ENCODE measurements at places on chromosomes 3 and 15. TPM values are rescaled to one million over a fixed set of nuclear protein-coding genes. Genes with fewer than 3 reads are reported as not detected.

NR1I2 gene
- total RNA-seq, result not detected

CLRN1 gene
- total RNA-seq, result not detected

LRRC31 gene
- total RNA-seq, result not detected

BMF gene
- total RNA-seq, result 8.0 TPM

TMEM45A gene
- total RNA-seq, result 41.0 TPM

BOC gene
- 29.2 TPM for total RNA-seq

ZNF592 gene
- 11.2 TPM for total RNA-seq

IP6K1 gene
- 48.5 TPM for total RNA-seq

FHIT gene
- total RNA-seq, result 3.3 TPM

CCDC39 gene
- total RNA-seq, result not detected

ZMYND10 gene
- total RNA-seq, result 2.9 TPM

OSBPL10 gene
- total RNA-seq, result 25.0 TPM

GOLGA8B gene
- 57.2 TPM for total RNA-seq

ADAMTS17 gene
- under 0.01 TPM for total RNA-seq

MAP6D1 gene
- 0.59 TPM for total RNA-seq

SLC38A3 gene
- 0.29 TPM for total RNA-seq

LRRC28 gene
- 32.6 TPM for total RNA-seq

DPPA4 gene
- not detected for total RNA-seq

IL17RE gene
- 0.29 TPM for total RNA-seq

GOLGA6L10 gene
- total RNA-seq, result 1.4 TPM

ZNF385D gene
- 2.9 TPM for total RNA-seq

P3H2 gene
- total RNA-seq, result 8.3 TPM

GP5 gene
- 0.36 TPM for total RNA-seq

TMC3 gene
- total RNA-seq, result not detected

CPLX3 gene
- total RNA-seq, result not detected

CHL1 gene
- total RNA-seq, result 3.6 TPM

ZNF445 gene
- total RNA-seq, result 9.8 TPM

SERINC4 gene
- not detected for total RNA-seq

PDZRN3 gene
- total RNA-seq, result 18.3 TPM
